Stimulated activated CD4-positive, alpha-beta T cell treated with anti-CD3 and anti-CD28 coated beads, Interleukin-4, amount 100 ng/mL, for 24 hours (primary cell): ENCODE measurements at places on chromosomes 3 and 15.

GRCh38 chr3:190224456-190224855, 97.8 kb downstream of the CLDN1 start:
- DNase-seq = no peak

DNA sequence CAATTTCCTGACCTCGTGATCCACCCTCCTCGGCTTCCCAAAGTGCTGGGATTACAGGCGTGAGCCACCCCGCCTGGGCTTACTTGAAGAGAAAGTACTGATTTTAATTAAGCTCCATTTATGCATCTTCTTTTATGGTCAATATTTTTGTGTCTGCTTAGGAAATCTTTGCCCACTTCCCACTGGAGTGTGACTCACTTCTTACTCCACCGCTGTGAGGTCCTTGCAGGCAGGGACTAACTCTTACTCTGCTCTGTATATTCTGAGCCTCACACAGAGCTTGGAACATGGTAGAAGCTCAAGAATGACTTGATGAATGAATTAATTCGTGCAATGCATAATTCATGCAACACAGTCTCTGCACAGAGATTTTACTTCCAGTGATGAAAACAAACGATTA, 2.9 kb upstream of the TM4SF19 start:
- DNase-seq = no peak

DNA sequence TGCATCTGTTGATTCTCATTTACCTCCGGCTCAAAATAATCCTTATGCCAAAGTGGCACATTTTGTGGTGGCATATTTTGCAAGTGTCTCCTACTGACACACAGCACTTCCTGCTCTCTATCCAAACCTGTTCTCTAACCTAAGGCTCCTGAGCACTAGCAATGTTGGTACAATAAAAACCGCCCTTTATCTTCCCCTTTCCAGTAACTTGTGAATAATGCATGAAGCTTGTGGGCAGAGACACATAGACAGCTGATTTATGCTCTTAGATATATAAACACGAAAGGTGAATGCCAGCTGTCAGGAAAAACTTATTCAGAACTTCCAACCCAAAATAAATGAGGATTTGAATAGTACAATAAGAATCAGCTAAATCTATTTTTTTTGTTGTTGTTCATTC, 34.6 kb upstream of the ARPIN start:
- no peak for DNase-seq

DNA sequence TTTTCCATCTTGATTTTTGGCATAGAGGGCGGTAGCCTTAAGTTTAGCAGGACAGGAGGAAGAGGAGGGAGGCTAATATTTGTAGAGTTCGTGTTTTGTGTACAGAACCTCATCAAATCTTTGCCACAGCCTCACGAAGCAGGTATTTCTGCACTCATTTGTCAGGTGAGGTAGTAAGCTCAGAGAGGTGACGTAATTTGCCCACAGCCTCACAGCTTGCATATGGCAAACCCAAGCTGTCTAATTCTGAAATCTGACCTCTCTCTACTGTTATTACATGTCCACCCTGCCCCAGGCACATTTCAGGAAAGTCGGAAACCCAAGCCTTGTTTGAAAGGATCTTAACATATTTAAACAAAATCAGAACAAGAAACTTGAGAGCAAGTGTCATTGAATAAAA, 91.1 kb upstream of the TPM1 start:
- DNase-seq = no peak

GRCh38 chr3:133821767-133822638, 16.4 kb downstream of the SRPRB start:
- DNase-seq = no peak

GRCh38 chr3:34396956-34397355, 598.5 kb downstream of the PDCD6IP start:
- no peak for DNase-seq

DNA sequence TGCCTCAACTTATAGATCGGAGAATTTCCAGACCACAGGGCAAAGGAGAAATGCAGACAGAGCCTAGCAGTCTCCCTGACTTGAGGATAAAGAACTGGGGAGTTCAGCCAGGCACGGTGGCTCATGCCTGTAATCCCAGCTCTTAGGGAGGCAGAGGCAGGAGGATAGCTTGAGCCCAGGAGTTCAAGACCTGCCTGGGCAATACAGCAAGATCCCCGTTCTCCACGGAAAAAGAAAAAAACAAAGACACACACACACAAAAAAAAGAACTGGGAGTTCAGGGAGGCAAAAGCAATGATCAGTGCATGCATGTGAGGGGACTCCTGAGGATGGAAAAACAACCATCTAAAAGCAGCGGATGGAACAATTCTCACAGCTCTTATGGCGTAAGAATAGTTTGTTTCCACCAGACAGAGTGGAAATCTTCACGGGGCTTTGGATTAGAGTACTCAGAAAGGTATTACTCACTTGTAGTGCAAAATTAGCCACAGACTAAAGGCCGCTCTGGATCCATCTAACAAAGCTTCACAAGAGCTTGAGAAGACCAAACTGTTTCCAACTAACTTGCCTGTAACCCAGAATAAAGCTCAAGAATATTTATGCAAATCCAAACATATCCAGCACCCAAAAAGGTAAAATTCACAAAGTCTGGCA, 16.3 kb downstream of the SEC11A start:
- peak; percentile 21 for DNase-seq

DNA sequence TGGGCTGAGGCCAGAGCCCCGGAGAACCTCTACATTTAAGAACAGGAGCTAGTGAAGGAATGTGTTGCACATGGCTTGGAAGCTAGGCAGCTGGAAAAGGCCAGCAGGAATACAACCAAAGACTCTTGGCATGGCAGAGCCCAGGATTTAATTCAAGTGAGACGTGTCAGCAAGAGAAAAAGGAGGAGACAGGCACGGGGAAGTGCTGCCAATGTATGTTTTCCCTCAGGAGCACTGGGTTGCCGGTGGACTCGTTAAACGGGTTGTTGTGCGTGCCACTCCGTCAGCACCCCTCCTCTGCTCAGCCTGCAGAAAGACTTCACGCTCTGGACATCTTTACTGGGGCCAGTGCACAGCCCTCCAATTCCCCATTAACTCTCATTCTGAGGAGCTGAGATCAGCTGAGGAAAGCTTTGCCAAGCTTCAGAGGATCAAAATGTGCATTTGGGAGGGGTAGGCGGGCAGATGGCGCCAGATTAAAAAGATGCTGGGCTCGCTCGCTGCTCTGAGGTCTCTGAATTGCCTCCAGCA, 103.7 kb downstream of the PDZRN3 start:
- DNase-seq = no peak

- DNase-seq = no peak
Observed at GRCh38 chr3:45688194-45688881, 858 bp upstream of the SACM1L start.

DNA sequence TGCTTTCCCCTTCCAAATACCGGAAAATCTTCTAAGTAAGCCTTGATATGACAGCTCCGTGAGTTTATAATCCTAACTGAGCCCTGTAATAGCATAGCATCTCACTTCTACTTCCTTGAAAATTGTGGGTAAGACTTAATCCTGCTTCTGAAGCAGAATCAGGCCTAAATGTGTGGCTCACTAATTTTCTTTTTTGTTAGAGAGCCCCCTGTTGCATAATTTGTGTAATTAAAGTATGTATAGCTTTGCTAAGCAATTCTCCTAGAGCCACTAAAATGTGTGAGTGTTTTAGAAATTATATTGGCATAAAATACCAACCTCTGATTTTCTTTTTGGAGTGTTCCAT, 304.4 kb downstream of the FGF12 start:
- no peak for DNase-seq

DNA sequence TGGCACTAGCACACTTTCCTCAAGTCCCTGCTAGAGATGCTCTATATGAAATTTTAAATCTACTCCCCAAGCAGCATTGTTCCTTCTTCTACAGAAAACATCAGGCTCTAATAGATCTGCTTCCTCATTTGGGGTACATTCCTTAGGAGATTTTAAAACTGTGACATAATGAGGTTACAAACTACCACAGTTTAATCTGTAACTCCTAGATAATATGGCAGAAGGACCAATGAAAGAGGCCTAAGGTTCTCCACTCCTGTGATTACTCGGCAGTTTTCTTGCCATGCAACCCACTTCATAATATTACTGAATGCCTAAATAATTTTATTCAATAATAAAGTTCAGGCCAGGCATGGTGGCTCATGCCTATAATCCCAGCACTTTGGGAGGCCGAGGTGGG, 16.1 kb downstream of the ZNF106 start:
- DNase-seq = no peak

DNA sequence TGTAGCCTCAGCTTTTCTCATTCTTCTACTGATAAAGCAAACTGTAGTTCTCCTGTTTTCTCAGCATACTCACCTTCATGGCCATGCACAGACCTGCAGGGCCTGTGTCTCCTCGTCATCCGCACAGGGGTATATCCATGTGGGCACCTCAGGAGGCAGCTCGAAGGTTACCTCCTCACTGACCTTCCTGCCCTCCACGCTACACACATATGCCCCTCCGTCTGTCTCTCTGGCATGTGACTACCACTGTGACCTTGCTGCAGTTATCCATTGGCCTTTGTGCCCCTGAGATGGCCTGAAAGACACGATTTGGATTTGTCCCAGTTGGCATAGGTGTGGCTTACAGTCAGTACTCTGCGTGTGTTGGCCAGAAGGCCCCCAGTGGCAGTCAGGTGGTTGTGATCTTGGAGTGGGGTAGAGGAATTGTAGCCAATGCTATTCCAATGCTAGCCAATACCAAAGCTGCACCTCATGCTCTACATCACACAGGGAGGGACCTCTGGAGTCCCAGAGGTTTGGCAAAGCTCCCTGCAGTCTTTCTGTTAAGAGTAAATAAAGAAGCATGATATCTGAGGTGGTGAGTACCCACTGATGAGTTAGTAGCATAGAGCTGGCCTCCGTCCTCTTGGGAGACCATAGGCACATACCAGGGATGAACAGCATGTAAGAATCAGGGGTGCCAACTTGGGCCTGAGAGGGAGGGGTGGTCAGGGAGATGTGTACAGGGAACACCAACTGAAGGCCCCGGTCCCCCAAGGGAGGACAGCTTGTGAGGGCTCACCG, 143.4 kb downstream of the EEFSEC start:
- DNase-seq = no peak

GRCh38 chr3:64888165-64888564, 200.4 kb upstream of the ADAMTS9 start:
- no peak for DNase-seq

GRCh38 chr3:120664926-120665325, 17.1 kb downstream of the HGD start:
- DNase-seq = no peak

- no peak for DNase-seq
Observed at GRCh38 chr15:83893308-83893707, 239.4 kb downstream of the ADAMTSL3 start.

- no peak for DNase-seq
Observed at GRCh38 chr3:23728601-23729117, 77.1 kb upstream of the UBE2E1 start.

DNA sequence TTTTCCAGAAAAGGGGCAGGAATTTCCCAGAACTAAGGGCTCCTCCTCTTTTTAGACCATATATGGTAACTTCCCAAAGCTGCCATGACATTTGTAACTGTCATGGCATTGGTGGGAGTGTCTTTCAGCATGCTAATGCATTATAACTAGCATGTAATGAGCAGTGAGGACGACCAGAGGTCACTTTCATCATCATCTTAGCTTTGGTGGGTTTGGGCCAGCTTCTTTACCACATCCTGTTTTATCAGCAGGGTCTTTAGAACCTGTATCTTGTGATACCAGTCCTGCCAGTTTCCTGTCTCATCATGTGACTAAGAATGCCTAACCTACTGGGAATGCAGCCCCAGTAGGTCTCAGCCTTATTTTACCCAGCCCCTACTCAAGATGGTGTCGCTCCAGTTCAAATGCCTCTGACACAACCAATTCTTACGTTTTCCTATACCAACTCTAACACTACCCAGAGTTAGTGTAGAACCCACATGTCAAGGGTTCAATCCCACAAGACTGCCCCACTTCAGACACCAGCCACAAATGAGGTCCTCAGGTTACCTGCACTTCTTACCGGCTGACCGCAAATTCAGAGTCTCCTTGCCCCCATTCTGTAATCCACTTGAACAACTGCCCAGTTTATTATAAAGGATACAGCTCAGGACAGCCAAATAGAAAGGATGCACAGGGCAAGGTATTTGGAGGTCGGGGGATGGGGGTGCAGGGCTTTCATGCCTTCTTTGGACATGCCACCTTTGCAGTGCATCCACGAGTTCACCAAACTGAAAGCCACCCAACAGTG, 17.7 kb downstream of the FOXB1 start:
- no peak for DNase-seq

GRCh38 chr3:86830566-86830965, 160.4 kb downstream of the VGLL3 start:
- no peak for DNase-seq

GRCh38 chr3:197270558-197271317, 27.7 kb downstream of the DLG1 start:
- DNase-seq = no peak

- DNase-seq = peak; percentile 36
Observed at GRCh38 chr3:14461748-14462324, 59.4 kb downstream of the SLC6A6 start.

DNA sequence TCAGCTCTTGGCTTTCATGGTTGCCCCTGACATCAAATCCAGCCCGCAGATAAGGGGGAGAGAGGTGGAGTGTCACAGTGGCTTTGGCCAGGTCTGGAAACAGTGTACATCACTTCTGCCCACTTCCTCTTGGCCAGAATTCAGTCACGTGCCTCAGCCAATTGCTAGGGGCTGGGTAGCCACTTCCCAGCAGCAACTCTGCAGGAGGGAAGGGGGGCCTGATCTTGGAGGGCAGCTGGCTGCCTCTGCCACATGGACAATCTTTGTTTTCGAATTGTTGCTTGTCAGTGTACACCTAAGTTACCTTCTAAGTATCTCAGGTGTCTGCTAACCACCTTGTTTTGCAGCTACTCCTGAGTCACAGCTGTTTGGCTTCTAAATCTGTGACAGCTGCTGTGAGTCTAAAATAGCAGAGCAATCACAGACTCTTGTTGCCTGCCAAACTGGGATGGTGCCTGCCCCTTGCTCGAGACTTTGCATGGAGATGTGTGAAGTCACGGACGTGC, 41.0 kb upstream of the LIMD1 start:
- DNase-seq = no peak

DNA sequence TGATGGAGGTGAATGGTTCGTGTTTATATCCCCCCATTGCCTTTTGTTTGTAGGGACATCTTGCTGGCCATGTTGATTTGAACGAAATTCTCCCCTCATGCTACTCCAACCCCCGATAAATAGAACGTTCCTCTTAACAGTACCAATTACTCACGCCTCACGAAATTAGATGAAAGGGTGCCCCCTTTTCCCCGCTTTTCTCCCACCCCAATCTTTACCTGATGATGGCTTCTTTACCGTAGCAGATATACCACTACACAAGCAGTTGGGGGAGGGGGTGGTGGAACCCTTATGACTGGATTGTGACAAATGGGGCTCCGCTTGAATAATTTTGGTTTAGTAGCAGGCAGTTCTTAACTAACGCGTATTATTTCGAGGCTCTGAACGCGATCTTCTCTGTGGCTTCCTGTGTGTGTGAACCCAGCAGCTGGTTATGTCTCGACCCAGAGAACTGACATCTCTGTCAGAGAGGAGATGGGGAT, 1.1 kb downstream of the PIAS1 start:
- DNase-seq = peak; percentile 80

DNA sequence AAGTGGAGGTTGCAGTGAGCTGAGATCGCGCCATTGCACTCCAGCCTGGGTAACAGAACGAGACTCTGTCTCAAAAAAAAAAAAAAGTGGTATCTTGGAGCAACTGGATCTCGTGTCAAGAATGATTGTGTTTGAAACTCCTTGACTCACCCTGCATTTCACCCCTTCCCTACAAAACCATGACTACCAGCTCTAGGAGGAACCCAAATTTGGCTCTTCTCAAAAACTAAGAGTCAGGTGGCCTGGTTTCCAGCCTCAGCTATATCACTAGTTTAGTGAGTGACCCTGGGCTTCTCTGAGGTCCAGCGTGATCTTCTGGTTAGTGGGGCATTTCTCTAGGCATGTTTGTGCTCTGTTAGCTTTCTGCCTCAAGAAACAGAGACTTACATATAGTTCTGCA, 222.1 kb downstream of the FAM43A start:
- no peak for DNase-seq
